ENCODE measurements at places on chromosomes 3 and 15.

GRCh38 chr3:83317605-83318004 lies 1556.2 kb upstream of the GBE1 start:
- DNase-seq: no peak

- DNase-seq: no peak
These were observed 32.4 kb upstream of the NMNAT3 start for GRCh38 chr3:139710212-139710611.

DNA sequence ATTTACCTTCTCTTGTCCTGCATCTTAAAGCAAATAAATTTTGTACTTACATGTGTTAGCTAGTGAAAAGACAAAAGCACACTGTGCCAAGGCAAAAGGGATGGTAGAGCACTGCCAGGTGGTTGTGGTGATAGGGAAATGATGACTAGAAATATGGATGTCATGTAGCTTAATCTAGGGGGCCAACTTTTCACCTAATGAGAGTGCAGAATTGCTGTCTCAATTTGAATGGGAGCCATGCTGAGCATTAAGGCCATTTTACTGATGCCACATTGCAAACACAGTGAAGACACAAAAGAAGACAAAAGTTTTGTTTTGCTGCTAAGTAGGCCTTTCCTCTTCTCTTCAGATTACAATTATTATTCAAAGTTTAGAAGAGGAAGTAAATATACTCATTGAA lies 274.7 kb downstream of the PDCD6IP start:
- no peak for DNase-seq

DNA sequence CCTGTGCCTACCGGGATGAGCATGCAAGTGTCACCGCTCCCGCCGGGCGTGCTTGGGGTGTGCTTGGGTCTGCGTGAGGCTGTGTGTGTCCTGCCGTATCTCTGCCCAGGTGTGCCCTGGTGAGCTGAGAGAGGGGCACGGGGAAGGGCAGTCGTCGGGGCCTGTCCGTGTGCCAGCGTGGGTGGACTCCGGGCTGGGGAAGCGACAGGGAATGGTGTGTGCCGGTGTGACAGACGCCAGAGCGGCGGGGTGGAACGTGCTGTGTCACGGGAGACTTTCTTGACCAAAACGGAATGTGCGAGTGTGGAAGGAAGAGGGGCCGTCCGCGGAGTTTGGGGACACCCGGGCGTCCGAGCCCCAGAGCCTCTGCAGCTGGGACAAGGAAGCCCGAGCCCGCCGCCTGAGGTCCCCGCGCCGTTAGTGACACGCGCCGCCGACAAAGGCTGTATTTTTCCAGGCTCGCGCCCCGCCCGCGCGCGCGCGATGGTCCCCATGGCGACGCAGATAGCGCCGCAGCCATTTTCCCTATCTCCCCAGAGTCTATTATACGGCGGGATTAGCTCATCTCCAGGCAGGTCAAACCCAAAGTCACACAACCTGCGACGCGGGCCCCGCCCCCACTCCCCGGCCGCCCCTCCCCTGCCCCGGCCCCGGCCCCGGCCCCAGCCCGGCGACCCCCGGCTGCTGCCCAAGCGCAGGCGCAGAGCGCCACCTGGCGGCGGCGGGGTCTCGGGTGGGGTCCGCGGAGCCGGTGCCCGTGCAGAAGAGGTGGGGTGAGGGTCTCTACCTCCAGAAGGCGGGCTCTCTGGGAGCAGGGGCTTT lies 4.5 kb upstream of the GATA2 start:
- no peak for DNase-seq

DNA sequence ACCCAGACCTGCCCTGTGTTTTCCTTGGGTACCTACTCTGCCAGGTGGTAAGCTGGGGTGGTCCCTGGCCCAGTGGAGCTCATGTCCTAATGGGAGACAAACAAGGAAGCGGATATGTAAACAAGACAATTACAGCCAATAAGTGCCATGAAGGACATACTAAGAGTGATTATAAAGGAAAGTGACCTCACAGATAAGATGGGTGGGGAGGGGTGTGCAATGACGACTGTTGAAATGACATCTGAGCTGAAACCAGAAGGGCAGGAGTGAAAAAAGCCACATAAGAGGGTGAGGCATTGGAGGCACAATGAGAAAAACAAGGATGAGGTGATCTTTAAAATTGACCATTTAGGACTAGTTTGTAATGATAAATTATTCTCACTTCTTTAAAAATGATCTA lies 336.2 kb upstream of the IL12A start:
- no peak for DNase-seq

DNA sequence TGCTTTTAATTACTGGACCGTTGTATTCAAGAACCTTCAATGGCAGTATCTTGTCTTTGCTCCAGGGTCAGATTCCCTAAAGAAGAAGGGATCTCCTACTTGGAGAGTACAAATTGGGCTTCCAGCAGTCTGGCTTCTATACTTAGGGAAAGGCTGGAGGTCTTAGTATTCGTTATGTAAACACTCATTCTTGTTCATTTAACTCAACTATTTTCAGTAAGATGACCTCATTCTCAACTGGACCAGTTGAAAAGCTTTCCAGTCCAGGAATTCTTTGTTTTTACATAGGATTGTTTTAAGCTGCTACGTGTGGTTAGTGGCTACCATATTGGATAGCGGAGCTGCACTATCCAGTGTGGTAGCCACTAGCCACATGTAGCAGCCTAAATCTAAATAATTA lies 4.6 kb downstream of the SENP5 start:
- DNase-seq: no peak

GRCh38 chr15:89019436-89019835 lies 68.8 kb upstream of the ABHD2 start:
- no peak for DNase-seq

DNA sequence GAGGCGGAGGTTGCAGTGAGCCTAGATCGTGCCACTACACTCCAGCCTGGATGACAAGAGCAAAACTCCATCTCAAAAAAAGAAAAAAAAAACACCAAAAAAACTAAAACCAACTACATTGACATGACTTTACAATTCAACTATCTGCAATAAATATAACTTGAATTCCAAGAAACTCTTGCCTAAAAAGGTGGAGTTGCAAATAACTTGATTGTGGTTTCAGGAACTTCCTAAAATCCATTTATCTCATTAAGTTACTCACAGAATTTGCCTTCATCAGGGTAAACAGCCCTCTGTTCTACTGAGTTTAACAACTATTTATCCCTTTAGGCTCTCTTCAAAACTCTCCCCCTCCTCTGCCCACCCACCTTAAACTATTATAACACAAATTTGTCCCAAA lies 2.7 kb upstream of the MAPK6 start:
- no peak for DNase-seq

DNA sequence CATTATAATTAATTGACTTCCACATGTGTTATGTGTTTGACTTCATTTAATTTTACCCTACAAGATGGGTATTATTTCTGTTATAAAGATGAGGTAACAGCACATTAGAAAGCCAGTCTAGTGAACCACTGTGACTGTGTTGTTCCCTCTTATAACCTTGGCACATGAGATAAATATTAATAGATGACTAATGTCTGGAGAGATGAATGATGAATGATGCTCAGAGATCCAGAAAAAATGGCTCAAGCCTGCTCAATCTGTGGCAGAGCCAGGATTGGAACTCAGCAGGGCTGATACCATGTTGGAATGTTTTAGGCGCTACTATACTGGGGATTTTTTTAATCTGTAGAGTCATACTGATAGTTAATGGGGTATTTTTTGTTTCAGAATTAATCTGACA lies 118.8 kb upstream of the PTX3 start:
- DNase-seq: no peak

GRCh38 chr3:150635526-150635925 lies 32.4 kb downstream of the SELENOT start:
- DNase-seq: no peak

- no peak for DNase-seq
These were observed 67.7 kb upstream of the PLXND1 start for GRCh38 chr3:129673897-129674797.

DNA sequence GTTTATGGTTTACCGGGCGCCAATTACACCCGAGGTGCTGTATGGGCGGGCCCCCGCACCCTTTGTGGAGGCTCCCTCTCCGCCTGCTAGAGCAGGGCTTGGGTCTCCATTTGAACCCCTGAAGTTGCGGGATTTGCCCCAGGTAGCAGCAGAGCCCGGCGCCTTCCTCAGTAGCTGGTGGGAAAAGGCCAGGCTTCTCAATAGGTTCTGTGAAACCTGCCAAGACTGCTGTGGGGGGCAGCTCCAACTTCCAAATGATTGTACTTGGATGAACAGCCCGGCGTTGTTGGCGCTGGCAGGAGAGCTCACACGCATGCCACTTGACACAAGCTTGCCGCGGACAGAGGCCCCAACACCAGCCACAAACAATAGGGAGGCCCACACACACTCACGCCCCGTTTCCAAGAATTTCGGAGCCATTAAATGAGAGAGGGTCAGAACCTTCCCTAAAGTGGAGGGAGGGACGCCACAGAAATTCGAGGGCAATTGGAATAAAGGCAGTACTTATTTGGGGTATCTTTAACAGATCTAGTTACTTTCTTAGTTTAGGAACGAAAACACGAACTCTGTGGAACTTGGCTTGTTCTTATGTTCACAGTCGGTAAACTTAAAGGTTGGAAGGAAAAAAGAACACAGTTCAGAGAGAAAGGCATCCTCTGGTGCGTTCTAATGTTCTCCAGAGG lies 1.4 kb downstream of the EPHB3 start:
- no peak for DNase-seq

DNA sequence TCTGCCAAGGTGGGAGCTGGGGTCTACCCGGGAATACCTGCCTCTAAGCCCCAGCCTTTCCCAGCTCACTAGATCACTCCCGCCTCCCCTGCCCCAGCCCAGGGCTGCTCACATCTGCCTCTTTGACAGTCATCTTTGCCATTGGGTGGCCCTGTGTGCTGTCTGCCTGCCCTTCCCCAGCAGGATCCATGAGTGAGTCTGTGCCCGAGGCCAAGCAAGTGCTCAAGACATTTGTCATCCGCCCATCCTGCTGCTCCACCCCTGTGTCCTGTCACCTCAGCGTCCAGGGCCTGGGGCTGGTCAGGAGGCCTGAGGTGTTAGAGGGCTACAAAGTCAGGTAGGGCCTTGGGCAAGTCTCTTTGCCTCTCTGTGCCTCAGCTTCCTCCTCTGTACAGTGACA lies 89.4 kb downstream of the LSM3 start:
- no peak for DNase-seq

All from HTR-8/SVneo (cell line).